Mucosa of gallbladder (tissue), 1 donor: ENCODE measurements at places on chromosomes 7 and 10. TPM values are rescaled to one million over a fixed set of nuclear protein-coding genes. Genes with fewer than 3 reads are reported as not detected.

Gene IDI2
- not detected for total RNA-seq

GRCh38 chr7:14332155-14332554, 342.7 kb upstream of the ETV1 start:
- no peak for DNase-seq

DNA sequence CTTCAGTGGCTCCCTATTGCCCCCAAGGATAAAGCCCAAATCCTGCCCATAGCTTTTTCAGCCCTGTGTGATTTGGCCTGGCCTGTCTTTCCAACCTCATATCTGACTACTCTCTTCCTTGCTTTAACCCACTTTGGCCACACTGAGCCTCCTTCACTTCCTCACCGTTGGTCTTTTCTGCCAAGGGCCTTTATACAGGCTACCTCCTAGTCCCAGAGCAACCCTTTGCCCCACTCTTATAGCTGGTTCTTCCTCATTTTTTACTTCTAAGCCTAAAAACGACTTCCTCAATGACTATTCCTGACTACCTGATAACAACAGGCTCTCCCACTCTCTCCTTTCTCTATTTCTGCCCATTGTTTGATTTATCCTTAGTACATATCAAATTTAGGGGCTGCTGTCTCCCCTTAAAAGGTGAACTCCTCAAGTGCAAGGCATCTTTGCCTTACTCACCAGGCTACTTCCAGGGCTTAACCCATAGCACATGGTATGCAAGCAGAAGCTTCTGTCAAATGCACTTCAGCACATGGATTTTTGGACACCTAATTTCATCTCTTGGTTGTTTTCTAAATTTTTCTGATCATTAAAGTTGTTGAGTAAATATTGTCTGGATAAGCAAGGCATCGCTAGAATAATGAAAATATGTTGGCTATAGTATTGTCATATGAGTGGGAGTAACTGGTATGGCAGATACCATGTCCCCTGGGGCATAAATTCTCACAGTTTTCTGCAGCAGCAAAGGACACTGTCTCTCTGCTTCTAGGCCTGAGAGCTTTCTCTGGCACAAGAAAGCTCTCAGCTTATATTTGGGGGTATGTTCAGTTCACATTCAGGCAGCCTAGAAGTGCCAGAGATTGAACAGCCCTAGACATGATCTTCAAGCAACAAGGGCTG, 201.5 kb upstream of the GPR26 start:
- no peak for DNase-seq

DNA sequence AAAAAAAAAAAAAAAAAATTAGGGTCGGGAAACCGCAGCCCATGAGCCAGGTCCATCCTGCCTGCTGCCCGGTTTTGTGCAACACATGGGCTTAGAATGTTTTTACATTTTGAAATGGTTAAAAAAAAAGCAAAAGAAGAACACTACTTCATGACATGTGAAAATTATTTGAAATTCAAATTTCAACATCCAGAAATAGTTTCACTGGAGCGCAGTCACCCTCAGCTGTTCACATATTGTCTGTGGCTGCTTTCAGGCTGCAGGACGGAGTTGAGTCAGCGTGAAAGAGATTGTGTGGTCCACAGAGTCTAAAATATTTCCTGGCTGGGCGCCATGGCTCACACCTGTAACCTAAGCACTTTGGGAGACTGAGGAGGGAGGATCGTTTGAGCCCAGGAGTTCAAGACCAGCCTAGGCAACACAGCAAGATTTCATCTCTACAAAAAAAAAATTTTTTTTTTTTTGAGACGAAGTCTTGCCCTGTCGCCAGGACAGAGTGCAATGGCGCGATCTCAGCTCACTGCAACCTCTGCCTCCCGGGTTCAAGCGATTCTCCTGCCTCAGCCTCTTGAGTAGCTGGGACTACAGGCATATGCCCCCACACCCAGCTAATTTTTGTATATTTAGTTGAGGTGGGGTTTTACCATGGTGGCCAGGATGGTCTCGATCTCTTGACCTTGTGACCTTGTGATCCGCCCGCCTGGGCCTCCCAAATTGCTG, 63.9 kb upstream of the ECHDC3 start:
- DNase-seq: no peak

DNA sequence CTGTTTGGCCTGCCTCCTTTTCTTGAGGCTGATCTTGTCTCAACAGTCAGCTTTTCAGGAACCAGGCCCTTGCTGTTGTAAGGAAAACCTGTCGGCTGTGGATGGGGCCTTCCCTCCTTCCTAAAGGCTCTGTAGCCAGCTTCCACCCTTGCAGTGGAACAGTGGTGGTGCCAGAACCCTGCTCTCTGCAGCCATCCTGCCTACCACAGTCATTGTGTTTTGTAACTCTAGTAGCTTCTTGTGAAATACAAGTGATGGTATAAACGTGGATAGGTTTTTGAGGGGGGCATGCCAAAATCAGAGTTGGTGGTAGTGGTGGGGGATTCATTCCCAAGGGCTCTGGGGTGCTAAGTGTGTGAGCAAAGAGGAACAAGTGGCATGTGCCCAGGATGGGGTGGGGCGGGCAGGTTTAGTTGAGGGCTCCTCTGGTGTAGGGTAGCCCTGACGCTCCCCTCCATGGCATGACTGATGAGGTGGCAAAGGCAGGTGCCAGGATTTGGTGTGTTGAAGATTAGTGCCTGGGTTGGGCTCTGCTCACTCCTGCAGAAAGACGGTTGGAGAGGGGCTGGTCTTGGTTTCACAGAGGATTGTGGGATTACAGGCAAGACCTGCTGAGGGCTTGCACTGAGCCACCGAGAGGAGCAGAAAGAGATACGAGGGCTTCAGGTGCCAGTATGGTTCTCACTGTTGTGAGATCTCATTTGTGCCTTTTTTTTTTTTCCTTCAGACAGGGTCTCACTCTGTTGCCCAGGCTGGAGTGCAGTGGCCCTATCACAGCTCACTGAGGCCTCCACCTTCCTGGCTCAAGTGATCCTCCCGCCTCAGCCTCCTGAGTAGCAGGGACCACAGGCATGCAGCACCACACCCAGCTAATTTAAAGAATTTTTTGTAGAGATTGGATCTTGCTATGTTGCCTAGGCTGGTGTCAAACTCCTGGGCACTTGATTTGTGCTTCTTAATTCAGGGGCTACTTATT, 7.4 kb downstream of the TSPAN14 start:
- DNase-seq: no peak

DNA sequence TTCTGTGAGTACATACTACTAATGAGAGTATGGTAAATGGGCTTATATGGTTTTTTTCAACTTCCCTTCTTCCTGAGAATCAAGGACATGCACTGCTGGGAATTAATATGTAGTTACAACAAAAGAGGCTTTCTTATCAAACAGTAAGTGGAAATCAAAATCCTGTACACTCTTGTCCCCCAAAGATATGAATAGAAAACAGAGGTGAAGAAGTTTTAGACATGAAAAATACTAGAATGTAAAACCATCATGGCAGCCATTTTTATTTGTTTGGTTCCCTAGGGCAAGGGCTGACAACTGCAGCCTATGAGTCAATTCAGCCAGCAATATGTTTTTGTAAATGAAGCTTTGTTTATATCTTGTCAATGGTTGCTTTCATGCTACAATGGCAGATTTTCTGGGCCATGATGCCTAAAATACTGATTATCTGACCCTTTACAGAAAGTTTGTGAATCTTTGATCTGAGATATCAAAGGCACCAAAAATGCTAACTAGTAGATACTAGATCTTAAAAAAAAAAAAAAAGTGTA, 422.4 kb downstream of the PARD3 start:
- no peak for DNase-seq

DNA sequence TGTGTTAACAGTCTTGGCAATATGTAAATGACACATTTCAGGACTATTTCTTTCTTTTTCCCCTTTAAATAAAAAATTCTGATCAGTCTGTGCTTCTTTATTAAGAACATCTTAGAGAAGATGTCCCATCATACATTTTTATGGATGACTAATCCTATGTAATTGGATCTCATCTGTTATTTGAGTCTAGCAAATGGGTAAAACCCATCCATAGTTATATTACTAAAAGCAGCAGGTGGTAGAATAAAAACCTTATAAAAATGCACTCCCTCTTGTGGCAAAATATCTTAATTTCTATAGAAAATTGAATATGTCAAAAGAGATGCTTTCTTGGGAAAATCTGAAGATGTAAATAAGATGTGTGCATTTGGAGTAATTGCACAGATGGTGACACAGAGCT, 35.3 kb downstream of the TRRAP start:
- DNase-seq: no peak

DNA sequence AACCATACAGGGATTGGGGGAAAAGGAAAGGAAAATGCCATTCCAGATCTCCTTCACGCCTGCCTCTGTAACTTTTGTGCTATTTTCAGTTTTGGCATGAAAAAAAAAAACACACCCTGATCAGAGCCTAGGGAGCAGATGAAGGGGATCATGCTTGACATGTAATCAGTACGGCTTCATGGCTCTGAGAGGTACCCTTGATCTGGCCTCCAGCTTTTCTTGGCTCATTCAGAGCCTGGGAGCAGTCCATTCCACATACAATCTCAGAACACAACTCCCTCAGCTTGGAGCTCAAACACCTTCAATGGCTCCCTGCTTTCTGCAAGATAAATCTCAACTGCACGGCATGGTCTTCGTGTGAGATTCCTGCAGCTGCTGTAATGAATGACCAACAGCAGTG, 422.8 kb upstream of the ZMIZ1 start:
- no peak for DNase-seq

DNA sequence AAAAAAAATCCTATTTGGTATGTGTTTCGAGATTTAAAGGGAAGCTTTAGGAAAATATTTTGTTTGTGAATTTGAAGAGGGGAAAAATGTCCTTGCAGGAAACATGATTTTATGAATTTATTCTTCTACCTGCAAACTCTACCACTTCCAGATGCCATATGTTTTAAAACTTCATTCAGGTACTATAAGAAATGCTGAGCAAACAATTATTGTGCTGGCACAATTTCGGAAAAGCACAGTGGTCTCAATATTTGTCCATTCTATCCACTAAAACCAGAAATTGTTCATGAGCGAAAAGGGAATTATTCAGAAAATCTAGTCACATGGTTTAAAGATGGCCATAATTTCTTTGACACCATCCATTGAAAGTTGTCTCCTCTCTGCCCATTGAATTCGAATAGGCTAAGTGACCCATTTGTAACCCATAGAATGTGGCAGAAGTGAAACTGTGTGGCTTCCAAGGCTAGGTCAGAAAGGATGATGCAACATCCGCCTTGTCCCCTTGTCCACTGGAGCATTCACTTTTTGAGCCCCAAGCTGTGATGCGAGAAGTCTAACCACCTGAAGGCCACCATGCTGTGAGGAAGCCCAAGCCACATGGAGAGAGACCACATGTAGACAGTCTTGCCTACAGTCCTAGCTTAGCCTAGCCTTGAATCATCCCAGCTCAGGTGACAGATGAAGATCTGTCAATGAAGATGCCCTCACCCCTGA, 189.8 kb upstream of the PRKCQ start:
- no peak for DNase-seq

Gene TMEM176B
- 304 TPM for total RNA-seq

Gene ATP5F1C
- total RNA-seq: 234 TPM

Gene FAM237B
- not detected for total RNA-seq

- no peak for DNase-seq
Measured at GRCh38 chr7:97015279-97015678, 9.4 kb downstream of the DLX5 start.

- no peak for DNase-seq
Measured at GRCh38 chr10:86969421-86970041, 1.2 kb downstream of the ADIRF start.
